Stimulated activated CD8-positive, alpha-beta memory T cell treated with anti-CD3 and anti-CD28 coated beads, Interleukin-4, amount 100 ng/mL, for 24 hours (primary cell): ENCODE measurements at places on chromosomes 2 and 18.
A peak's percentile ranks its signal among the peaks of the same experiment; 100 is the strongest.

DNA sequence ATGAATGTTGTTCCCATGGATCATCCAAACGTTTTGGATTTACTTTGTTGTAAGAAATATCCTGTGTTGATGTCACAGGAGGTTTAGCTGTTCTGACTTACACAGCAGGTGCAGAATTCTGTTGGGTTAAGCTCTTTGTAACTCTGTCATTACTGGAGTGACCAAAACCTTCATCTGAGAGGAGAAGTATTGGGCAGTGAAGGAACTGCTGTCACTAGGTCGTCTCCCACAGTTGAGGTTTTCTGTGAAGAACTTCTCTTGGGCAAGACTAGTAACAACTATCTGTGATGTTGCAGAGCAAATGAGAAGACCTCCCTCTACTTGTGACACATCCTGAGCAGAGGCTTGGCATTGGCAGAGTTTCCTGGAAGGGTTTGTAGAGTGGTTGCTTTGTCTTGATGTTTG is 2.9 kb downstream of the SPTBN1 start:
- no peak for DNase-seq

DNA sequence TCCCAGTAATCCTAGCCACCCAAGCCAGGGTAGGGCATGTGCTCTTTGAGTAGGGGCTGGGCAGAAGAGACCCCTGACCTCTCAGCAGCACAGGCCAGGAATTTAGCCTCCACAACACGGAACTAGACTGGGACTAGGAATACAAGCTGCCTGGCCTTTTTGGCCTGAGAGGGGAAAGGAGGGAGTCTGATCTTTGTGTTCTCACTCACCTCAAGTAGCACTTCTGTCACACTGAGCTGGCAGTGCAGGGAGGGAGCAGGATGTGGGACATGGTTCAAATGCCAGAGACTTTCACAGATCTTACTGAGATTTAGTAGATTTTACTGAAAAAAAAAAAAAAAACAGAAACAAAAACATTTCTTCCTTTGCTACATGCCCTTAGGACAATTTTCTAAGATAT is 395.2 kb downstream of the CMPK2 start:
- DNase-seq = no peak

- no peak for DNase-seq
Measured at GRCh38 chr2:215746226-215746886, 267.0 kb downstream of the MREG start.

GRCh38 chr2:216758256-216759155 is 63.2 kb upstream of the IGFBP5 start:
- no peak for DNase-seq

- DNase-seq = no peak
Measured at GRCh38 chr2:121211251-121211650, 73.8 kb downstream of the TFCP2L1 start.

- no peak for DNase-seq
Measured at GRCh38 chr2:191462370-191462769, 215.6 kb upstream of the NABP1 start.

GRCh38 chr2:190528521-190529001 is 6.0 kb downstream of the NEMP2 start:
- DNase-seq = no peak

- DNase-seq = no peak
Measured at GRCh38 chr2:112811841-112812306, 24.7 kb downstream of the IL1B start.

- DNase-seq = no peak
Measured at GRCh38 chr2:168200930-168201583, 46.3 kb downstream of the STK39 start.

- DNase-seq = no peak
Measured at GRCh38 chr2:202909394-202910192, 1.9 kb downstream of the WDR12 start.

GRCh38 chr2:84865181-84865783 is 15.6 kb downstream of the TRABD2A start:
- DNase-seq = no peak

- no peak for DNase-seq
Measured at GRCh38 chr2:126368758-126369157, 287.2 kb upstream of the GYPC start.

GRCh38 chr2:101175991-101176390 is 24.8 kb upstream of the TBC1D8 start:
- DNase-seq = no peak

GRCh38 chr2:5592916-5593315 is 99.3 kb upstream of the SOX11 start:
- DNase-seq = no peak

DNA sequence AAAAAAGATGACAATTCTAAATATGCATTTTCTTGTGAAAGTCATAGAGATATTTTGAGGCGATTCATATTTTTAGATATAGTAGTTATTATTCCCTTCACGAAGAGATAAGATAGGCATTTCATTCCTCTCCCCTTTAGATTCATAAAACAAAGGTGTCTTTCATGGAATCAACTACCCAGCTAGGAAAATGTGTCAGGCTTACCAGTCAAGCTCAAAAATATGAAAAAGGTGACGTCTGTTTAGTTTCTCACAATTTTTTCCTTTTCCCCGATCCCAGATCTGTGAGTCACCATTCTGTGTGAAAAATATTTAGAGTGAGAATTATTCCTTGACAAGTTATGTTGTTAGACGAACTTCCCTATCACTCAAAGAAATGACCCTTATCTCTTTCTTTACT is 95.4 kb upstream of the FN1 start:
- DNase-seq = no peak

DNA sequence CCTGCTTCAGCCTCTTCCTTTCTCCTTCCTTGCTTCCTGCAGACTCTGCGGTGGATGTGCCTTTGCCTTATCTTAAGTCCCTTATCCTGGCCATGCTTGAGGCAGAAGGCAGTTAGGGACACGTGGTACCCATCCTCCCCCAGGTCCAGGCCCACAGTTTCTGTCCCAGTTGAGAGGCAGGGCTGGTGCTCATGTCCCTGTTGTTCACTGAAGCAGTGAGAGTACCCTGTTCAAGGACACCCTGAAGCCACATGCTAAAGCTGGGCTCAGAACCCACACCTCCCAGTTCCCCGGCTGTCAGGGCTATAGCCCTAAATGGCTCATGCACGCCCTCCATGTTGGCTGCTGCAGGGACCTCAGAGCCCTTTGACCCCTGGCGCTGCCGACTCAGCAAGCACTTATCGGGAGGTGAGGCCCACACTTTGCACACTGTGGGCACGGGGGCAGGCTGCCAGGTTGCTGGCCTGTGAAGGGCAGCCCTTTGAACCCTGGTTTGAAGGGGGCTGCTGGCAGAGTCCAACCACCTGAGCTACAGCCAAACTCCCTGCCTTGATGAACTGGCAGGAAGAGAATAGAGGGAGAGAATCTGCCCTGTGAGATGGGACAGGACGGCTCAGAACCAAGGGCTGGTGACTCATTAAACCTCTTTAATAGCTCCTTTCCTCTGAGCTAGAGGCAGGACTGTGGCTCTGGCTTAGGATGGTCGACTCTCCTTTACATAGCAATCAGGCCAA is 6.3 kb downstream of the KHK start:
- no peak for DNase-seq

GRCh38 chr2:71548646-71549425 is 95.5 kb downstream of the DYSF start:
- DNase-seq = peak; percentile 50

DNA sequence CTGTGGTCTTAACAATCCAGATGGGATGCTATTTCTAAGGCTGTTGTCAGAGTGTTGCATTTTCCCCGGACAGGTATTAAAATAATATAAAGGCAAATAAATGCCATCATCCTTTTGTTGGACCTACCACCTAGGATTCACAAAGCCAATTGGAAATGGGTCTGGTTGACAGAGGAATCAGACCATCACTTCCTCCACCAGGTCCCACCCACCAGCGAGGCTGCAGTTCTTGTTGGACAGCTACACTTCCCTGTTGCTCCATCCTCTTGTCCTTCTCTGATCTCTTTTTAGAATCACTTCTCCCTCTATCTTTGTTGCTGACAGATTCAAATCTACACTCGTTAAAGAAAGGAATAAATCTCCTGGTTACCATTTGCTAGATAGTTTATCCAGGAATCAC is 1.1 kb downstream of the TMEM169 start:
- no peak for DNase-seq

- DNase-seq = no peak
Measured at GRCh38 chr18:25248755-25249154, 103.2 kb downstream of the ZNF521 start.

- no peak for DNase-seq
Measured at GRCh38 chr2:26692897-26693849, 651 bp downstream of the KCNK3 start.

DNA sequence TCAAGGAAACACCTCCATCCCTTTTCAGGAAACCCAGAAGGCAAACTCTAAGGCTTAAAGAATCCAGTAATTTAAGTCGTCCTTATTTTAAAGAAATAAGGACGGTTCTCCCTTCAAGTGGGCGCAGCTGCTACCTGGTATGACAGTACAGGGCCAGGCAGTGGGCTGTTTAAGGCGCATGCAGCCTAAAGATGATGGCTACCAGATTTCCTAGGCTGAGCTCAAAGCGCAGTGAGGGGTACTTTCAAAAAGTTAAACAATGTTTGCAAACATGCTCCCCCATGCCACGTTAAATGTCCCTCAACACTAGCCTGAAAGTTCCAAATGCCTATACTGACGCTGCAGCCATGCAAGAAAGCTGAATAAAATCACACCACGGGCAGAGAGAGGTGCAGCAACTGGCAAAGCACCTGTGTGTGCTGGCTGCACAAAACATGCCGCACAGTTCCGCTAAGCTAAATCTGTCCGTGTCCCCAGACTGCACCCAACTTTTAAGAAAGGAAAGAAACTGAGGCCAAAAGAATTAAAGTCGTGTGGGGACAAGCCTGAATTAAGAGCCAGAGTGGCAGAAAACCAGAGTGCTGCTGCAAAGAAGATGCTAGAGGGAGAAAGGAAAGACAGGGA is 583 bp downstream of the HIBCH start:
- no peak for DNase-seq

- no peak for DNase-seq
Measured at GRCh38 chr2:208255557-208256106, 761 bp upstream of the IDH1 start.

GRCh38 chr2:185645529-185645928 is 93.1 kb upstream of the FSIP2 start:
- no peak for DNase-seq

DNA sequence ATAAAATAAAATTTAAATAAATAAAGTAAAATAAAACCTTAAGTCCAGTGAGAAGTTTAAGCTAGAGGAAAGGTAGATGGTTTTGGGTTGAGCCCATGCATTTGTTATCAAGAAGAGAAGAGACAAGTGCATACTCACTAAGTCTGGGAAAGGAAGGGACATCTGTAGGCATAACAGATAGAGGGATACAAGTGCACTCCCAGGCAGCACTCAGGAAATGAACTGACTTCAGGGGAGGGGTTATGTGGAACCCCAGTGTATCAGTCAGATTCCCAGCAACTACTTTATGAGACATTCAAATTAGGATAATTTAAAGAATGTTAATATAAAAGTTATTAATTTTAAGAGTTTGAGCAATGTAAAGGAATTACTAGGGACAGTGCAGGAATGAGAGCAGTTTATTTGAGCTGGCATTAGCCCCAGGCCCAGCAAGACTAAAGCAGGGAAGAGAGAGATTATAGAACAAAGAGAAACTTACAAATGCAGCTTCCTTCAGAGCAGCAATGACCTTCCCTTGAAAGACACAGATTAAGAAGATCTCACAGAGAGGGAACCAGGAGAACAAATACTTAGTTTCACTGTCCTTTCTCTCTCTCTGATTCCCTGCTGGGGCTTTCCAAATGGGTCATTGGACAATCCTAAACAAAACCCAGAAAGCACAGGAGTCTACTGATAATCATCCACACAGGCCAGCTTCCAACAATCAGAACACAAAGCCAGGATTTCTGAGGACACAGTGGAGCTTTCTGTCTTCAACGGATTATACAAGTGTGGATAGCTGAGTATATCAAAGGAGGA is 109.7 kb downstream of the ERBB4 start:
- DNase-seq = no peak

DNA sequence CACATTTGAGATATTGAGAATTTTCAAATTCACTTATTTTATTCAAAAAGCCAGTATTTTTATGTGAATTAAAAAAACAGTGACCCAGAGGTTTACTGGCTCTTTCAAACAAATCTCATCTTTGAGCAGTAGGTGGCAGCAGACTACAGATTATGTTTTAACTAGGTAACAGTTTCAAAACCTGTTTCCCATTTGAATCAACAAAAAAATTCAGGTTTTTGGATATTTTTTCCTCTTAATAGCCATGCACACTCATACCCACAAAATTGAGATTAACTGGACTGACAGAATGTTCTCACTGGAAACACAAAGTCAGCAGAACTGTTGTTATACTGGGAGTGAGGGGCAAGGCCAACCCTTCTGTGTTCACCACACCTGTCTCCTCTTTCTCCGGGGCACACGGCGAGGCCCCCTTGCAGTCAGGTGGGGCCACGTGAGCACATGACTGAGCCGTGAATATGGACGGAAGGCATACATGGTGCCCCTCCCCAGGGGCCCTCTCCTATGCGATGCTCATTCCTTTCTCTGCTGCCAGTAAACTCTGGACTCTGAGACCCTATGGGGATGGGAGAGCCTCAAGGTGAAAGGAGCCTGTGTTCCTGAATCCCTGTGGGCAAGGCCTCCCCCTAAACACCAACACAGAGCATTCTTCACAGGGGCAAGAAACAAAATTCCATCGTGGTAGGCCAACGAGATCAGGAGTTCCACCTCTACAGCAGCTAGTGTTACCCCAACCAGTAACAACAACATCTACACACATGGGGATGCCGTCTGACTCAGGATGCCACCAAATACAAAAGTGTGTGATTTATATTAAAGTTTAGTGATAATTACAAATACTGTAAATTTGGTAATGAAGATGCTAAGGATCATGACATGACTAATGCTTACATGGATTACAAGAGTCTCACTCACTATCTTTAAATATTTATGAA is 80.4 kb downstream of the LPIN2 start:
- no peak for DNase-seq

DNA sequence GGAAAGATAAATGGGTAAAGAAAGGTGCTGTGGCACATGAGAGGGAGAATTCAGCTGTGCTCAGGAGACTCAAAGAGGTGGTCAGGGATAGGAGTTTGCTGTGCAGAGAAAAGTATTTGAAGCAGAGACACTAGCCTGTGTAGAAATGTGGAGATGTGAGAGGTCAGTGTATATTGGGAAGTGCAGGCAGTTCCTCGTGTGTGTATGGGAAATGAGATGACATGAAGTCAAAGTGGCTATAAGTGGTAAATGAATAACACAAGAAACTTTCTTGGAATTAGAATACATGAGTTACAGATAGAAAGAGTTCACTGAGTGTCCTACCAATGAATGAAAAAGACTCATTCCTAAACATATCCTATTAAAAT is 11.6 kb downstream of the MAP3K20 start:
- no peak for DNase-seq

GRCh38 chr2:72026819-72027425 is 120.7 kb downstream of the CYP26B1 start:
- DNase-seq = no peak

DNA sequence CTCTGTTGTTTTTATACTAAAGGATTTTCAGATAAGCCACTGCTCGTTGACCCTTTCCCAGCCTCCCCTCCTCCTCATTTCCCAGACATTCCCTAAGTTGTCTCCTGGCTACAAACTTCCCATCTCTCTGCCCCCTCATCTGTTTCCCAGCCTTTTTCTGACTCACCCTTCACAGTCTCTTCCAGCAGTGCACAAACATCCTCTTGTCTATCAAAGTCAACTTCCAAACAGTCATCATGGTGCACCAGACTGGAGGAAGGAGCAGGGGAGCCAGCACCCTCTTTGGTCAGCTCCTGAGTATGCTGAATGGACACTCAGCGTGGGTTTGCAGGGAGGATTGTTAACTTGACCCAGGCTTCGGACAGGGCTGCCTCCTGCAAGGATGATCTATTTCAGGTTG is 26.6 kb upstream of the SPRED2 start:
- DNase-seq = no peak
